Left ventricle myocardium superior (tissue), 1 donor: ENCODE measurements at places on chromosomes 4 and X.

- no peak for DNase-seq
Observed at GRCh38 chr4:69124941-69125340, 28.7 kb downstream of the UGT2B7 start.

DNA sequence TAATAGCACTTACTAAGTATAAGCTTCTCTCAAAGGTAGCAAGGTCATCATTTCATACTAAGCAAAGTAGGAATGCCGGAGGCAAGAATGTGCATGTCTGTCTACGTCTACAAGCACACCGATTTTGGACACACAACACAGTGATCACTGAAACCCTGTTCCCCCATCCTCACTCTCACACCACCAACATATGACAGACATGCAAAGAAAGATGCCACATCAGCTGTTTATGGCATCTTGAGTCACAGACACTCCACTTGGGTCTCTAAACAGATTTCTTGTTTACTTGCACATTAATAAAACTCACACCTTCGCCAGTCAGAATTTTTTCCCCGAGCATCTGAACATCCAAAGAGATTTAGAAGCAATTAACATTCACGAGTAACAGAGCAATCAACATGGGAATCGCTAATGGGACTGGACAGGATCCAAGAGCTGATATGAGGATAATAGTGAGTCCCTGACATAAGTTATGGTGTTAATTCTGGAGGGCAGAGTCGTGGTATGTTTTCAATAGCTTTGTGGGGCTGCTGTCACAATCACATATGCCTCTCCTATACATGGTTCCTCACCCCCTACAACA lies 324.1 kb downstream of the DHX15 start:
- DNase-seq, result no peak

DNA sequence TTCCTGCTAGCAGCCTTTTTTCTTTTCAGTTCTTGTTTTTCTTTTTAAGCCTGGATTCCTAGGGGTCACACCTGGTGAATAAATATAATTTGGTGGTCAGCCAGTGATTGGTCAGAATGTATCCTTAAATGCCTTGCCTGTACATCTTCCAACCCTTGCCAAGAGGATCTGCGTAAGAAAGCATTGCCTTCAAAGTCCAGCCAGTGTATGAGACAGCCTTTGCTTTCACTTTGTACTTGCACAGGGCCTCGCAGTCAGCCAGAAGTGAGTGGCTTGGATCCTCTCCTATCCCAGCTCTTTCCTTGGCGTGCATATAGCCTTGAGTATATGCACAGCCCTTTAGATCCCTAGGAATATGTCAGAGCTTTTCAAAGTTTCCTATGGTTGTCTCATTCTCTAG lies 22.2 kb downstream of the KANTR start:
- DNase-seq, result no peak

- no peak for DNase-seq
Observed at GRCh38 chrX:68918202-68918601, 89.4 kb downstream of the EFNB1 start.

DNA sequence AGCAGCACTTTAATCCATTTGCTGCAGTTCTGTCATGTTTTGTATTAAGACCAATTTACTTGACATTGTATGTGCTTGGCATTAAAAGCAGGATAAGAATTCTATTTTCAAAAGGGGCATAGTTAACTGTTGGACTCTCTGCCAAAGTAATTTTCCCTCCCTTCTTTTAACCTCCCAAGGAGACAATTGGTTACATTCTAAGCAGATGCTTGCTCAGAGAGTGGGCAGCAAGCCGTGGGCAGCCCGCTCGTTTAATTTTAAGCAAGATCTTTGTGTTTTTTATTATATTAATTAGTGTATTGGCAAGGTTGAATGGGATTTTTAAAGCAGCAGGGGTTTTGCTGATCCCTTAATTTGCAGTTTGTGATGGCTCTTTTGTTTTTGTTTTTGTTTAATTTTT lies 37.1 kb upstream of the KLHL8 start:
- DNase-seq, result no peak

DNA sequence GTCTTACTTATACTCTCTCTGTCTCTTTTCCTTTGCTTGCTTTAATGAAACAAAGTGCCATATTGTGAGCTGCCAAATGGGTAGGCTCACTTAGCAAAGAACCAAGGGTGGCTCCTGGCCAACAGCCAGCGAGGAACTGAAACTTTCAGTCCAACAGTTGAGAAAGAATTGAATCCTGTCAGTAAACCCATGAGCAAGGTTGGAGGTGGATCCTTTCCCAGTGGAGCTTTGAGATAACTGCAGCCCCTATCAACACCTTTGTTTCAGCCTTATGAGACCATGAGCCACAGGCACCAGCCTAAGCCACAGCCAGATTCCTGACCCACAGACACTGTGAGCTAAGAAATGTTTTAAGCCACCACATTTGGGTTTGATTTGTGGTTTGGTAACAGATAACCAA lies 362.2 kb downstream of the PDGFC start:
- peak; percentile 35 for DNase-seq

GRCh38 chrX:17359500-17359899 lies 15.5 kb upstream of the NHS start:
- DNase-seq, result no peak

- DNase-seq, result no peak
Observed at GRCh38 chrX:49106930-49107329, 16.6 kb downstream of the GPKOW start.

DNA sequence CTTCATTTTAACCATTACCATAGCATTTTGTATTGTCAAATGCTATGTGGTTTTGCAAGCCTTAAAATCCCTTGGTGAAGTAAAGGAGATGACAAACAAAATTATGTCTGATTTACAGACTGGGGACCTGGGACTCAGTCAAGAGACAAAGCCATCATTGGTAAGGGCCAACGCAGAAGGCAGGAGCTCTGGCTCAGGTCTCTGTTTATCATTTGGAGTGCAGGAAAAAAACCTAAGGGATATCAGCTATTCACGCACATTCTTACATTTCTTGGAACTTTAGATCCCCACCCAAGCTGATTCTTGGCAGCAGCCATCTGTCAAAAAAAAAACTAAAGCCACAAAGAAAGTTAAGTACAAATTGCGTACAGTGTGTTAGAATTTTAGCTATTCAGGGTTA lies 731.9 kb downstream of the STPG2 start:
- DNase-seq, result no peak

DNA sequence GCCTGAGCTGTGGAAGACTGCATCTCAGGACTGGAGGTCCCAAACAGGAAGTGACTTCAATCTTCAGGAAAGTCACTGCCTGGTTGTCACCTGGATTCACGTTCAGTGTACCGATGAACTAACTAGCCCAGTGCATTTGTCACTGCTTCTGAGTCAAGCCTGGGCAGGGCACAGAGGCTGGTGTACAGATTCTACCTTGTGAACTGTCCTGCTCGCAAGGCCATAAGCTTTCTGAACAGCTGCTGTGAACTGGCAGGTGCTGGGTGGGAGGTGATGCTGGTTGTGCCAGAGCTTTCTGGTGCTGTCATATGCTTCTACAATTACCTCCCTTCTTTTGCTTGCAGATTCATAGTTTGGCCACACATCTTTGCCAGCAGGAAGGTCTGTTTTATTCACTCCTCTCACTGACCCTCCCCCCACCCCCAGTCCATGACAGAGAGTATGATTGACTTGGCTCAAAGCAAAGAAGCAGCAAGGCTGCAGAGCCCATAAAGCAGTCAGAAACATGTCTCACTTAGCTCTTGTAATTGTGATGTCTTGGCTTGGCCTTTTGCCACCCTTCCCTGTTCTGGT lies 40.5 kb downstream of the ZCCHC12 start:
- no peak for DNase-seq

DNA sequence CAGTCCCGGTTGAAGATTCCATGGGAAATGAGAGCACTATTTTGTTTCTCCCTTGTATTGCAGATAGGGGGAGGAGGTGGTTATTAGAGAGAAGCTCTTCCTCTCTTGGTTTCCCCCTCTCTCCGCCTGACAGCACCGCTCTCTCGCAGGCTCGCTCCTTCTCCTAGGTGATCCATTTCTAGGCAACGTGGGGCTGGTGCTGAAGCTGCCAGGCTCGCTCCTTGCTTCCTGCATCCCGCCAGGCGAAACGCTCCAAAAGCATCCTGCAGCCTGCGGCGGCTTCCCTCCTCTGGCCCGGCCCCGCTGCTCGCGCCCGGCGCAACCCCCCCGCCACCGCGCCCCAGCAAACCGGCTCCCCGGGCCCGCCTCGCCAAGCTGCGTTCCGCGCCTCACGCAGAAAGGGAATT lies at the start of gene GRID2:
Gene GRID2 (plus strand): TSS at position 346 of the 407 bp plus-strand sequence.
- DNase-seq, result peak; percentile 41

GRCh38 chr4:167183036-167183435 lies 51.3 kb downstream of the SPOCK3 start:
- no peak for DNase-seq

- DNase-seq, result no peak
Observed at GRCh38 chr4:37561803-37562207, 124.4 kb downstream of the RELL1 start.

- DNase-seq, result no peak
Observed at GRCh38 chrX:103792916-103793544, 16.4 kb downstream of the PLP1 start.

GRCh38 chr4:148395771-148396170 lies 46.4 kb downstream of the NR3C2 start:
- DNase-seq, result no peak

GRCh38 chr4:150714462-150715438 lies 132.8 kb downstream of the MAB21L2 start:
- DNase-seq, result no peak

- no peak for DNase-seq
Observed at GRCh38 chr4:55681430-55681829, 45.3 kb upstream of the NMU start.

GRCh38 chr4:31020363-31020762 lies 300.2 kb downstream of the PCDH7 start:
- no peak for DNase-seq

DNA sequence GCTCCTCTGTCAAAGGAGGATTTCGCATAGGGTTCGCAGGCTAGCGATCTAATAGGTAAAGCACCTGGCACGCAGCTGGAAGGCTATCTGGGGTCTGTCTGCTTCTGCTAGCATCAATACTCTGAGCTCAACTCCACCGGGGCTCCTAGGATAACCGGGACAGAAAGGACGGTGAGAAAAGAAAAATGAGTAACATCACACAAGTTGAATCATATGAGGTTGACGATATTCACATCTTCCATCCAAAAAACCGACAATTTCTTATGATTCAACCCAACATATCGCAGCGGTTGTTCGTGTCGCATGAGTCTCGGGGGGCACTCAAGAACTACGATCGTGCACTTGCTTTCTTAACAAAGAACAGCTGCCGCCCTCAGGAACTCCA lies 1.8 kb downstream of the PROM1 start:
- DNase-seq, result no peak

GRCh38 chrX:150696866-150697265 lies 3.7 kb downstream of the MTMR1 start:
- no peak for DNase-seq

GRCh38 chr4:123351713-123352112 lies 44.9 kb upstream of the SPRY1 start:
- DNase-seq, result no peak

DNA sequence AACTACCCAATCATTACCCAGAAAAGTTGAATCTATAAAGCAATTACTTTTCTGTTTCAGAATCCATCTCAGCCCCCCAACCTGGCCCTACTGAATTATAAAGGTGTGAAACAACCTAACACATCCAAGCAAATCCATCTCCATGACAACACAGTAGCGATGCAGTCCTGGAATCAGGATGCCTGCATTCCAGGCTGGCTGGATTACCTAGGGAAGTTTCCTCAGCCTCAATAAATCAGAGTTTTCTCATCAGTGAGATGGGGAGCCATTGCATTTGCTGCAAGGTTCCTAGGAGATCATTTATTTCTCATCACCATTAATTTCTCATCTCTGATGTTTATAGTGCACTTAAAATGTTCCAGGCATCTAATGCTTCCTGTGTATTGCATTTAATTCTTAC lies 46.0 kb downstream of the LNX1 start:
- no peak for DNase-seq

DNA sequence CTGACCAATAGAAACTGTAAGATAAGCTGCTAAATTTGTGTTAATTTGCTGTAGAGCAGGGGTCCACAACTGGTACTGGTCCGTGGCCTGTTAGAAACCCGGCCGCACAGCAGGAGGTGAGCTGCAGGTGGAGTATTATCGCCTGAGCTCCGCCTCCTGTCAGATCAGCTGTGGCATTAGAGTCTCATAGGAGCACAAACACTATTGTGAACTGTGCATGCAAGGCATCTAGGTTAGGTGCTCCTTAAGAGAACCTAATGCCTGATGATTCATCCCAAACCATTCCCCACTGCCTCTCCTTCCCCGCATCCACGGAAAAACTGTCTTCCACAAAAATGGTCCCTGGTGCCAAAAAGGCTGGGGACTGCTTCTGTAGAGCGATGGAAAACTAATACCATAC lies 19.7 kb downstream of the FBXW7 start:
- DNase-seq, result no peak
